ENCODE measurements at places on chromosomes 3 and 15.
A peak's percentile ranks its signal among the peaks of the same experiment; 100 is the strongest.

DNA sequence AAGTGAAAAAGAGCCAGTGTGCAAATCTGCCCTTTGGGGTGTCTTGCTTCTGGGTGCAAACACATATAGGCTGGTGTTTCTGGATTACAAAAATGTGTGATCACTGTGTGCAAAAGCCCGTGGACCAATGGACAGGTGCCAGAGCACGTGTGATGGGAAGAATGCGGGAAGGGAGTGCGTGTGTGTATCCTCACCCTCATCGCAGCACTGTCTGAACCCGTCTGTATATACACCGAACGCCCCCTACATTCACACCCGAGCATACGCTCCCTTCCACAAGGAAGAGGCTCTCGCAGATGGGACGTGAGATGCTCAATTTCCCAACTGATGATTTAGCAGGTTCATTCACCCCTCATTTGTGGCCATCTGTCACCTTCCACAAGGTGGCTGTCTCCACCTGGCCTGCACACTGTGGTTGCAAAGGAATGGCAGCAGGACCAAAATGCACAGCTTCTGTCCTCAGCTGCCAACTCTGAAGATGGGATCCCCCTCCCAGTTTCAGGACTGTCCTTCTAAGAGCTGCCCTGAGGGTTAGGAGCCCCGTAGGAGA, 19.4 kb upstream of the SLC6A1 start:
- DNase-seq, result no peak

DNA sequence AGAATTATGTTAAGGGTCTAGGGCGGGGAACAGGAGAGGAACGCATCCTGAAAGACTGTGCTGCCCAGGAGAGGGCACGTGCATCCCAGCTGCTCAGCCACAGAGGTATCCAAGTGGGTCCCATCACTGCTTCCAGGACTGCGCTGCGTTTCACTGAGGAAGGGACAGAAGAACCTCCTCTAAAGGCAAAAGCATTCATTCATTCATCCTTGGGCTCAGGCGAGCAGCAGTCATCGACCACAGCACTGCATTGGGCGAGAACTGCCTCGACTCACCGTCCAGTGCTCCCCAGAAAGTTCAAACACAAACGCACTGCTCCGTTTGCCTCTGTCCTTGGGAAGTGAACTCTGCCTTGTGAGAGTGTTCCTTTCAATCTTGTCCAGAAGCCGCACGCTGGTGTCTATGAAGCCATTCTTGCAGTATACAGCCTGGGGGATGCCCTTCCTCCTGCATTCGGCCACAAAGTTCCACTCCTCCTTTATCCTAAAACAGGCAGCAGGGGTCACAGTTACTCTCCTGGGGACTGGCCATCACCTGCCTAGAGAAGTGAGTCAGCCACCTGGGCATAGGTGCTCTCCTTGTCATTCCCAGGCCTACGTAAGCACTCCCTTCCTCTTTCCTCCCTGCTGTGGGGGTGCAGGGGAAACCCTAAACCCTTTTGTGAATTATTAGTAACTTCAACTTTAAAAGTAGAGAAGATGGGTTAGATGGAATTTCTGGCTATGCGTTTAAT, 21.2 kb downstream of the LRRC2 start:
- DNase-seq, result no peak

DNA sequence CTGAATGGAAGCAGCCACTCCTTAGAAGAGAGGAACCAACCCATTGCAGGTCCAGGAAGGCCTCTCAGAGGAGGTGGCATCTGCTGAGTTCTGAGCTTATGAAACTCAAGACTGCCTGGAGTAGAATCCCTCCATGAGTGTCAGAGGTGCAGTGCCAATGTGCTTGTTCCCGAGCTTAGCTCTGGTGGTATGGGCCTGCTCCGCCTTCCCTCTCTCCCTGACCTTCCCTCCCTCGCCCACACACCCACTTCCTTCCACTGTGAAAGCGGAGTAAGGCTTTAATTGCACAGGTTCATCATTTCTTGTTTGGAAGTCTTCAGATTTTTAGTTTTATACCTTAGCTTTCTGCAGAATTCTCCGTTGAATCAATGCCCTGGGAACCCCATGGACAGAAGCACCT, 208.0 kb upstream of the BHLHE40 start:
- no peak for DNase-seq

GRCh38 chr15:79887054-79887930, 9.5 kb downstream of the MTHFS start:
- DNase-seq, result no peak

- no peak for DNase-seq
Observed at GRCh38 chr3:87798567-87798947, 260.2 kb downstream of the CGGBP1 start.

- DNase-seq, result no peak
Observed at GRCh38 chr3:152564459-152564858, 270.5 kb upstream of the P2RY1 start.

GRCh38 chr3:126845920-126846715, 136.8 kb upstream of the PLXNA1 start:
- no peak for DNase-seq

GRCh38 chr3:183299976-183300375, 46.9 kb downstream of the B3GNT5 start:
- no peak for DNase-seq

- no peak for DNase-seq
Observed at GRCh38 chr15:27936164-27936563, 163.0 kb downstream of the OCA2 start.

- no peak for DNase-seq
Observed at GRCh38 chr3:150074277-150074676, 103.6 kb upstream of the PFN2 start.

DNA sequence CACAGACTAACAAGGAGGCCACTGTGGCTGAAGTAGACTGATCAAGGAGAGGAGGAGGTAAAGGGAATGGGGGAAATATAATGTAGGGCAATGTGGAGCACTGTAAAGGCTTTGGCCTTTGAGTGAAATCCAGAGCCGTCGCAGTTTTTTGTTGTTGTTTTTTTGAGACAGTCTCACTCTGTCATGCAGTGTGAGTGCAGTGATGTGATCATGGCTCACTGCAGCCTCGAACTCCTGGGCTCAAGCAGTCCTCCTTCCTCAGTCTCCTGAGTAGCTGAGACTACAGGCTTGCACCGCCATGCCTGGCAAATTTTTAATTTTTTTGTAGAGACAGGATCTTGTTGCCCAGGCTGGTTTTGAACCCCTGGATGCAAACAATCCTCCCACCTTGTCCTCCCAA, 32.2 kb downstream of the PPP4R2 start:
- DNase-seq, result no peak

DNA sequence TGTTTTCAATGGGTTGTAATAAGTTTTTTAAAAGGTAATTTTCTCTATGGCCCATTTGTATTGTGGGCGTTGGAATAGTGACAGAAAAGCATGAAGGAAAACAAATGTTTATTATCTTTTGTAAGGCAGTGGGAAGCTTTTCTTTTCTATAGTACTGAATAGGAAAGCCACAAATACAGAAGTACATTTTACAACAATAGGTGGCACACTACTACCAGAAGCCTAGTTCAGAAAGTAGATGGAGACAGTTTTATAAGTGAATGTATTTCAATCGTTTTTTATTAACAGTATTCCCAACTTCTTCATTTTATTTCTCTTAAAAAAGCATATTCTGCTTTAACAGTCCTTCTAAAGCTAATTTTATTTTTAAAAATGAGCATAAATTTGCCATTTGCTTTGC, 296.7 kb downstream of the PTPRG start:
- DNase-seq, result no peak

- no peak for DNase-seq
Observed at GRCh38 chr3:126293370-126294082, 63.7 kb downstream of the KLF15 start.

GRCh38 chr15:37090543-37091175, 9.7 kb downstream of the MEIS2 start:
- no peak for DNase-seq

DNA sequence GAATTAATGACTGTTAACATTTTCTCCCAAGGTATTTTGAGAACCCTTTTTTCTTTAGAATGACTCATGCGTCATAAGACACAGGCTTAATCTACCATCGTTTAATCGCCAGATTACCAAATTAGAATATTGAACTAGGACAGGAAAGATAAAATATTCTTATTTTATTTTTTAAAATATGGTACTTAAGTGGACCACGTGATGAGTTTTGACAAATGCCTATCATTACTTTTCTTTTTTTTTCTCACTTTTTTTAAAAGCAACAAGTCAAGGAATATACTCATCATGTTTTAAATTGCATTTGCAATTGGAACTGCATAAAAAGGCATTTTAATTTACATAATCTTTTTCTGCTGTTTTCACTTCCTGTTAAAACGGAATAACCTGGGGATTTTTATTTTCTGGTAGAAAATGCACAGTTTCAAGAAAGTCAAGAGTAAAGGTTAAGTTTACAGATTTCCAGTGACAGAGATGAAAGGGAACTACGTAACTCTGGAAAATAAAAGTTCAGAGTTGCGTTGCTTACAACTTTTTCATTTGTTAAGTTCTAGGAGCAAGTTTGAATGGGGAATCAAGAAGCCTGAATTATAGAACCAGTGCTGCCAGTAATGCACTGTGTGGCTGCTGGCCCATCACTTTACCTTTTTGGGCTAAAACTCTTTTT, 23.6 kb downstream of the SIAH2 start:
- no peak for DNase-seq

GRCh38 chr3:24067483-24067882, 122.4 kb downstream of the NR1D2 start:
- no peak for DNase-seq

GRCh38 chr3:184748219-184749135, 36.6 kb upstream of the MAGEF1 start:
- no peak for DNase-seq

DNA sequence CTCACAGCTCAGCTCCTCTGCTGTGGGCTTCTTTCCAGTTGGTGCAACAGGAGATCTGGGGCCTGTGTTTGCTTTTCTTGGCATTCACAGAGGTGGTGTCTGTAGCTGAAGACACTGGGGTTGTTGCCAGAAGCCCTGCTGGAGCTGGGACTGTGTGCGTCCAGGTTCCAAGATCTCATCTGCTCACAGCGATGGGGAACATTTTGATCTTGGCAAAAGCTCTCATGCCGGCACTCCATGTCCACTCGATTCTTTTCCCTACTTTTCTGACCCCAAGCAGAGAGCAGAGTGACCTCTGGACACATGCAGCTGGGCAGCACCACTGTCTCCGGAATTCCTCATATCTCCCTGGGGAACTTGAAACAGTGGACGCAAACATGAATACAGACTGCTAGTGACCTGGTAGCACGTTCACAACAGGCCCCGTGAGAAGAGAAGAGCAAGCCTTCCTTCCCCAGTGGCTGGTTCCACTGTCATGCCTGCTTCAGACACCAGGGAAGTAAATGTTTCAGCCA, 36.1 kb upstream of the MECOM start:
- no peak for DNase-seq

GRCh38 chr15:95998935-95999334, 331.6 kb upstream of the NR2F2 start:
- DNase-seq, result no peak

DNA sequence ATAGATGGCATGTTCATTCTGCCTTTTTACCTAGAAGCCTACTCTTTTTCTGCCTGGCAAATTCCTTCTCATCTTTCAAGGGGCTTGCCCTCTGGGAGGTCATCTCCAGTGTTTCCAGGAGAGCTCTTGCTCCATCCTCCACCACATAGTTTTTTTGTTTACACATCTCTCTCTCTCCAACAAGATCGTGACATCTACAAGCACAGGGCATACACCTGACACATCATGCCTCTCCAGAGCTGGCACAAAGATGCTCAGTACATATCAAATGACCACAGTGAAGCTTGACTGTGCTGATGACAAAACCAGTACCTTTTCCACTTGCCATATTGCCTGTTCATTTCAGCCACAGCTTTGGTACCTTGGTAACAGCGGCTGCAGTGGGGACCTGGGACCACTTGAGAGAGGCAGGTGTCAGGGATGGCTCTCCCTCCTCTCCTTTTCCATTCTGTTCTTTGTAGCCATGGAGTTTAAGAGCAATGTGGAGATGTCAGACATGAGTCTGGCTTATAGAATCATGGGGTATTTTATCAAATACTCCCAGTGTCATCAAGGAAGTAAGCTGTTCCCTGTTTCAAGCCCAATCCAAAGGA, 15.4 kb downstream of the ALPK3 start:
- no peak for DNase-seq

- DNase-seq, result no peak
Observed at GRCh38 chr3:169678122-169678521, 14.6 kb upstream of the MECOM start.

DNA sequence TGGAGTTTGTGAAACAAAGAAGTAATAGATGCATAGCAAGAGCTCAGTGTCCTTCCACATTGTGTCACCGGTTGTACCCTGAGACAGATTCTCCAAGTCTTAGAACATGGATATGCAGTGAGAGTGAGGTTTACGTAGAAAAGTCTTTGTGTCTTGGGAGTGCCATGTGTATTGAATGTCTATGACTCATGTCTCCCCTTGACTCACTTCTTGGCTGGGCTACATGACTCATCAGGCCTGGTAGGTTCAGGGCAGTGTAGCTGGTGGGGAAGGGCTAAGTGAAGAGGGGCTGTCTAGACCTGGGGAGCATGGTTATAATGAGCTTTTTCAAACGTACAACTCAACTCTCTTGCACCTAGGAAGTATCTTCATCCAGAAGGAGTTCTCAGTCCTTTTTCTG, 167.4 kb downstream of the GAP43 start:
- DNase-seq, result peak; percentile 40

DNA sequence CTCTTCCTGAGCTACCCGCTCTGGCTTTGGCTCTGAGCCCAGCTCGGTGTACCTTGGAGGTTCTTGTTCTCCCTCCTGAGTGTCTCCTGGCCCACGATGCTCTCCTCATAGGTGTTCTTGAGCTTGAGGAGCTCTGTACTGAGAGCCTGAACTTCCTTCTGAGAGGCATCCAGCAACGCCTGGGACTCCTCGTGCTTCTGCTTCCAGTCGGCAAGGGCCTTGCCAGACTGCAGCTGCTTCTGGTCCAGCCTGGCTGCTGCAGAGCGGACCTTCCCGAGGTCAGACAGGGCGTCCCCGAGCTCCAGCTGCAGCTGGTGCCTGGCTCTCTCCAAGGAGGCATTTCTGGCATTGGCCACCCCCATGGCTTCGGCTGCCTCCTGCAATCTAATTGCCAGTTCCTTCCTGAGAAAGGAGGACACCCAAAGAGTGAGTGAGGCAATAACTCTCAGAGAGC, 99.8 kb downstream of the MYH15 start:
- DNase-seq, result no peak

- no peak for DNase-seq
Observed at GRCh38 chr15:101565377-101565776, 75.9 kb upstream of the PCSK6 start.

- DNase-seq, result no peak
Observed at GRCh38 chr3:54999811-55000210, 72.0 kb upstream of the LRTM1 start.

- DNase-seq, result no peak
Observed at GRCh38 chr3:153052096-153052460, 109.9 kb upstream of the RAP2B start.

DNA sequence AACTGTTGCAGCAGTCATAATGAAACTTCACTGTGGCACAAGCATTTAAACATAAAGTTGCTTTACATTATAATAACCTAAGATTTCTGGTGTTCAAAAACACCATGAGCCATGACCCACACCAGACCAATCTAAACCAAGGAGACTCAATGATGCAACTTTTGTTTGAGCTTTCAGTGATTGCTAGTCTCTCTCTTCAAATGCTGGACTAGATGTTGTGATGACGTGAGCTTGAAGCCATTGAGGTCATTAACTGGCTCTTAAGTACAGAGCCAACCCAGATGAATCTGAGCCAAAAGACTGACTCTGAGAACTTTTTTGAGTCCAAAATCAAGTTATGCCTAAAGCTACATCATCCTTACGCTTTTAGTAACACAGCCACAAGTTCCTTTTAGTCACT, 36.5 kb downstream of the ATR start:
- no peak for DNase-seq

- DNase-seq, result no peak
Observed at GRCh38 chr15:57290187-57290586, 86.1 kb upstream of the CGNL1 start.

GRCh38 chr3:158810823-158811724, 9.2 kb downstream of the MFSD1 start:
- no peak for DNase-seq

All from stimulated activated CD4-positive, alpha-beta T cell treated with anti-CD3 and anti-CD28 coated beads, TNF-alpha, amount 100 ng/mL, for 1 hour (primary cell).